ENCODE measurements at places on chromosomes 5 and 9.

- DNase-seq, result no peak
Measured at GRCh38 chr9:109499631-109500410, 1.7 kb upstream of the PTPN3 start.

- no peak for DNase-seq
Measured at GRCh38 chr9:129936222-129936621, 101.0 kb downstream of the USP20 start.

DNA sequence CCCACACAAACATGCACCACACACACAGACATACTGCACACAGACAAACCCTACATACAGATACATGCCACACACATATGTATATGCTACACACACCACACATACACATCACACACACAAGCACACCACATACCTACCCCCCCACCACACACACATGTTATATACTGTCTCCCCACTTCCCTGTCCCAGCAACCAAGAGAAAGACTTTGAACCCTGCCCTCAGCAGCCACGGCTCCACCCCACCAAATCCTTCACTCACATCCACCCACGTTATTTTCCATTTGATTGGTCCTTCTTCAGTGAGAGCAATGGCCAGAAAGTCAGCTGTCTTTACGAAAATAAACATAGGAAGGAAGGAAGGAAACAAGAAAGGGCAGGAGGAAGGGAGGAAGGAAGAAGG is 479.8 kb downstream of the DIRAS2 start:
- no peak for DNase-seq

DNA sequence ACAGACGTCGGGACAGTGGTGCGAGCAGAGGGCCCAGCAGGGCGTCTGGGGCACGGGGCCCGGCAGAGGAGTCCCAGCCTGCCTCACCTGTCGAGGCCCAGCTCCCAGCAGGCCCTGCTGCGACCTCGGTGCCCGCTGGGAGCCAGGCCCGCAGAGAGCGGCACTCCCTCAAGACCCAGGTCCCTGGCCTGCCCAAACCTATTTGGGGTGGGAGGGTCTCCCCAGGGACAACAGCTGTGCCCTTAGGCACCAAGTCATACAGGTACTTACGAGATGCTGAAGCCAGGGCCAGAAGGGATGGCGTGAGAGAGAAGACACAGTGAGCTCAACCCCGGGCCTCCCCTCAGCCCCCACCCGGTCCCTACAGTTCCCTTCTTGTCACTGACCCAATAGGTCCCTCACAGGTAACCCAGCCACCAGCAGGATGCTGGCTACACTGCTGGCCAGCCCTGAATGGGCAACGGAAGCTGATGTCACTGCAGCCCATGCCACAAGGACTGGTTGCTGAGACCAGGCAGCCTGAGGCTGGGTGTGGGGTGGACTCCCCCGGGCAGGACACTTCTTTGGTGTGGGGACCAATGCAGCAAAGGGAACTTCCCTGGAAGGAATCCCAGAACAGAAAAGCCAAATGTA is 3.7 kb downstream of the NSMF start:
- no peak for DNase-seq

GRCh38 chr5:644971-645370 is 32.8 kb downstream of the CEP72 start:
- no peak for DNase-seq

DNA sequence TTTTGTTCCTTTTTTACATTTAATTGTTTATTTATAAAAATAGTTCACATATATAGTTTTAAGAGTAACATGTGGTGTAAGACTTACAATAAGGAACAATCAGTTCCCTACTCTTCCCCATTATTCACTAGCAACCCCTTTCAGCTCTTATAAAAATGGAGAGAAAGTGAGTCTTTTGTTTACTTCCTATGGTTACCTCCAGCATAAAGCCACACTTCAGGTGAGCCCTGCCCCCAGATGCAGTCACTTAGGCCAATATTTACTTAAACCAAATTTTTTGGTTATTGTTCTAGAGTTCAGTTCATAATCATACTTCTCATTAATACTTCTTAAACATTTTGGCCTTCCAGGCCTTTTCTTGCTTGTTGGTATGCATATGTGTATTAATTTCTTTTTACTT is 33.7 kb downstream of the UBE2R2 start:
- DNase-seq, result no peak

DNA sequence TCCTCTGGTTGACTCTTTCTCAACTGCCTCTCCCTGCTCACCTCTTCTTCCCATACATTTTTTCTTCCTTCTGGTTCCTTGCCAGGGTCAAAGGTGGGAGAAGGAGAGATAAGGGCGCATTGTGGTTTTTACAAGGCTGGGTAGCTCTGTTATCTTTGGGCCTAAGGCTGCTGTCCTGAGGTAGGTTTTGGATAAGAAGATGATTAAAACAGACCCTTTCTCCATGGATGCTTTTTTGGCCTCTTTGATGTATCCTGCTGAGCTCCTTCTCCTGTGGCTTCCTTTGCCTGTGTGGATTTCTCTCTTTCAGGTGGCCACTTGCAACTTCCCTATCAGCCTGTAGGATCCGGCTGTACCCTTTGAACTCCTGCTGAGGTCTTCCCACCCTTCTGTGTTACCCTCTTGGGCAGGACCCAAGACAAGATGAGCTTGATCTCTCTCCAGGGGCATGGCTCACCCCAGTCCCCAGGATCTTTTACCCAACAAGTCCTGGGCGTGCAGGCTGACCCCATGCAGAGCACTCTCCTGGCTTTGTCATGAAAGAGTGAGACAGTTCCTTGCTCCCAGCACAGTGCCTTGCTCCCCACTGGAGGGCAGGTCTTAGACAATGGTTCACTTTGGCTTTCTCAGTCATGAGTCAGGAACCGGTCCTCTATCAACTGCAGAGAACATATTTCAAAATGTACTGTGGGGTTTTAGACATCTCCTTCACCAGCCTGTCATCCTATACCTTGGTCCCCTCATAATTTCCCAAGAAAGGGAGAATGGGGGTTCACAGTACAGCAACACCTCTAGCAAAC is 197.9 kb downstream of the TLE4 start:
- no peak for DNase-seq

GRCh38 chr5:124639095-124639665 is 107.3 kb downstream of the ZNF608 start:
- DNase-seq, result no peak

DNA sequence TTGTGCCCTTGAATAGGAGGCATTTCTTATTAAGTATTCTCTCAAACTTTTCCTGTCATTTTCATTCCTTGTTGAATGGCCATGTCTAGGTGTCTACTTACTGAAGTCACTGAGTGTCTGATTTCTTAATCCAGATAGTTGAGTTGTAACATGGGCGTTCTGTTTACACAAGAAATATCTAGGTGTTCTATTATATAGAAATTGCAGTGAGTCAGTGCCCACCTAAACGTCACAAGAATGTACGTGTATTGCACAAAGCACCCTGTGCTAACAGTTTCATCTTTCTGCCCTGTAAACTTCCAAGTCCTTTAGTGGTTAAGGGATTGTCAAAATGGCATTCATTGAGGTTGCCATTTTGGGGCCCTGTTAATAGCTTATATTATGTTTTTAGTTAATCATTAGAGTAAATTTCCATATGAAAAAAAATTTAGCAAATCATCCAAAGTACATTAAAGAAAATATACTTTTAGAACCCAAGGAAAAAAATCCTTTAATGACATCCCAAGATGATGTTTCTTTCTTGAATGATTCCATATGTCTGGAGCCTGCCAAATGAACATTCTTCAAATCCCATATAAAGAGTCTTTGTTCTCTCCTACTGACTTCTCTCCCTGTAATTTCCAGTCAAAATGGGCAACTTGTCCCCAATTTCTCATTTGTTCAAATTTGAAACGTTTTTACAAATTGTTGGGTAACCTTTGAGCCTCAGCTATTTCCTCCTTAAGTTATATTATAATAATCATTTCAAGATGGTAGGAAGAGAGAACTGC is 114.2 kb downstream of the GOLPH3 start:
- DNase-seq, result no peak

All from activated CD8-positive, alpha-beta T cell treated with anti-CD3 and anti-CD28 coated beads, Interleukin-2, amount 10 ng/mL, durations not matched to agents 7 days and 5 days (primary cell).